ENCODE measurements at places on chromosomes 4 and X.

DNA sequence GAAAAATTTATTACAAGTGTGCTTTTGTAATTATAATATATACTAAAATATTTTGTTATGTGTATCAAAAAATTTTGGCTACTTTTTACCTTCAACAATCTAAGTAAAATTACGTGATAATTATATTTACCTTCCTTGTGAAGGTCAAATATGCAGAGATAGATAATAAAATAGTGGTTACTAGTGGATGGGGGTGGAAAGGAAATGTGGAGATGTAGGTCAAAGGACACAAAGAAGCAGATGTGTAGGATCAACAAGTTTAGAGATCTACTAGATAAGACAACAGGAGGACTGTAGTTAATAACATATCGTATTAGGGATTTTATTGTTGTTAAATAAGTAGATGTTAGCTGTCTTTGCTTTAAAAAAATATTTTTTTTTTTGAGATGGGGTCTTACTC lies 21.3 kb downstream of the HERC5 start:
- no peak for ATAC-seq

DNA sequence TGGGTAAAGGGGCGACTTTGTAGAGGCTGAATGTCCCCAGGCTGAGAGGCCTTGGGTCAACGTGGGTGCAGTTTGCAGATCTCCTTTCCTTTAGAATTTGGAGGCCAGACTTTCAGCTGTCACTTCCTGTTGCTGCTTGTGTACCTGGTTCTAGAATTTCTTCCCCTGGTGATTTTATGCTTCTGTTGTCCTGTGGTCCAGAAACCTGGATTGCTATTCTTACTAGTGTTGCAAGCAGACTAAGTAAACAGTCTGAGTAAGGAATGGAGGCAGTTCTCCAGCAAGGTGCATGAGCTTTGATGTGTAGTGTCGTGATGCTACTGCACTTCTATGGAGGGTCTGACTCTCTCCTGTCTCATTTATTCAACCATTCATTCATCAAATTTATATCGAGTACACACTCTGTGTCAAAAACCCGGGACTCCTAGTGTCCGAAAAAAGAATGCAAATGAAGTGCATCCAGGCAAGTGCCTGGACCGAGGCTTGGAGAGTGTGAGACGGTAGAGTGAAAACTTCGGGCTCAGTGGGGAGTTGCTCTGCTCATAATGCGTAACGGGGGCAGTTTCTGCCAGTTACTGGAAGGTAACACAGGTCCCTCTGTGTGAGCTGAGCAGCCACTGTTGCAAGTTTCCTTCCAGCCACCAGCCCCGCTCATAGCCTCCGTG lies 83.3 kb downstream of the SORCS2 start:
- ATAC-seq: no peak

DNA sequence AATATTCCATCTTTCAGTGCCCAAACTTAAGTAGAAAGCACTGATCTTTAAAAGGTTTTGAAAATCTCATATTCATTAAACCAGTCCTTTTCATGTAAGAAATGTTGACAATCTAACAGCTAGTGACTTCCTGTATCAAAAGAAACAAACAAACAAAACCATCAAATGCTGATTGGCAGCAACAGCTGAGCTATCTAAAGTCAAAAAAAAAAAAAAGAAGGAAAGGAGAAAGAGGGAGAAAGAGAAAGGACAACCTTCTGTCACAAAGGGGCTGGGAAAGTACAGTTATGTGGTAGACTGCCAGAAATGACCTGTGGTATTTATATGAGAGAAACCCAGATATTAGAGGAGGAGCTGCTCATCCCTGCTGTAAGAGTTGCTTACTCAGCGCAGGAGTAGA lies 614.6 kb upstream of the SMIM31 start:
- no peak for ATAC-seq

DNA sequence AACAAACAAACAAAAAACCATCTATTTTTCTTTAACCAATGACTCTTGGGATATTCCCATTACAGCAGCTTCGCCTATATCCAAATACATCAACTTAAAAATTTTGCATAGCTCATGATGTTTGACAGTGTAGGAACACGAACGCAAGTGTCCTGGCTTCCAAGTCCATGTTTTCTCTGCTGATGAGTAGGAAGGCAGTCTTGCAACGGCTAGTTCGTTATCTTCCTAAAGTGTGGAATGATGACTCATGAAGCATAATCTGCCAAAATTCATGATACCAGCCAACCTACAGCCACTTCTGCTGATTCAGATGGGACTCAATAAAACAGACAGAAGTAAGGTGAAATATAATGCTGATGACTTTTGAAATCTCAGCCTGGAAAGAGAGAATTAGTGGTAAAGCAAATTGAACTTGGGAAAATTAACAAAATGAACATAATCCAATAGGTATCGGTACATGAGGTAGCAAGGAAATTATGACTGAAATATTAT lies 6.4 kb upstream of the SEPTIN11 start:
- no peak for ATAC-seq

GRCh38 chrX:150893936-150894335 lies 4.5 kb downstream of the CD99L2 start:
- ATAC-seq: no peak

DNA sequence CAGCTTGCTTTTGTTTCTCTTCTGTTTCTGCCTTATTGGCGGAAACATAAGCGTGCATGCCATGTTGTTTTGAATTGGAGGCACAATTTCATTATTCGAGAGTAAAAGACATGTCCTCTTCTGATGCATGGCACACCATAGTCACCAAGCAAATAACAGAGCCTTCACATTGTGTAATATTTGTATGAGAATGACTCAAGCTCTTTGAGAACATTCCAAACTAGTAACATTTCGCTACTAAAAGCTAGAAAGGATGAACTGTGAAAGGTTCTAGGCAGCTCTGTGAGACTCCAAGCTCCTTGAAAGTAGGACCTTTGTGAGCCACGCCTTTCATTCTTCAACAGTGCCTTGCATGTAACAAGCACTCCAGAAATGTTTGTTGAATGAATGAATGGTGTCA lies 9.2 kb upstream of the ANXA3 start:
- peak; percentile 76 for ATAC-seq

DNA sequence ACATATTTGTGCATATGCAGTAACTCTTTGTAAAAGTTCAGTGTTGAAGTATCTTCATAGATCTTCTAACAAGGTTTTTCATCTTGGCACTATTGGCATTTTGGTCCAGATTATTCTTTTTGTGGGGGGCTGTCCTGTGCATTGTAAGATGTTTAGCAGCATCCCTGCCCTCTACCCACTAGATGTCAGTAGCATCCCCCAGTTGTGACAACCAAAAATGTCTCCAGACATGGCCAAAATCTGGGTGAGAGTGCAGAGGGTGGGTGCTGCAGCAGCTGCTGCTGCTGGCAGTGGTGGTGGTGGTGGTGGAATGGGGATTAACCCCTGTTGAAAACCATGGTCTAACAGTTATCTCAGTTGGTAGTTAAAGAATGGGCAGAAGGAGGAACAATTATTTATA lies 370.0 kb downstream of the GPAT3 start:
- ATAC-seq: no peak

DNA sequence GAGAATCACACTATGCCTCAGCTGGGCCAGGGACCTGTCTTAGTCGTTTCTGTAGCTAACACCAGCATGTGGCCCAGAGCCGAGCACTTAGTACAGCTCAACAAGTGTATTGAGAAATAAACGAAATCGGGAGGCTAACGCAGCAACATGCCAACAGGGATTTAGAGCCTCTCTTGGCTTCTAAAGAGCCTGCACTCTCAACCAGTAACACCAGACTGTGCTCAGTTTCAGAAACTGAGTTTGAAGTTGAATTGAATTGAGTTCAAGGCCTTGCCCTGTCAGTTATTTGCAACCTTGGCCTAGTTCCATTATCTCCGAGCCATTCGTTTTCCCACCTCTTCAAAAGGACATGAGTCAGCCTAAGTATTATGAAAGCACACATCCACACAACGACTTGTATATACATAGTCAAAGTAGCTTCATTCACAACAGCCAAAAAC lies 71.3 kb upstream of the LDB2 start:
- peak; percentile 93 for ATAC-seq

- ATAC-seq: no peak
Observed at GRCh38 chr4:55973650-55974049, 24.9 kb downstream of the CEP135 start.

- ATAC-seq: no peak
Observed at GRCh38 chrX:135432881-135433521, 11.3 kb downstream of the SMIM10L2A start.

DNA sequence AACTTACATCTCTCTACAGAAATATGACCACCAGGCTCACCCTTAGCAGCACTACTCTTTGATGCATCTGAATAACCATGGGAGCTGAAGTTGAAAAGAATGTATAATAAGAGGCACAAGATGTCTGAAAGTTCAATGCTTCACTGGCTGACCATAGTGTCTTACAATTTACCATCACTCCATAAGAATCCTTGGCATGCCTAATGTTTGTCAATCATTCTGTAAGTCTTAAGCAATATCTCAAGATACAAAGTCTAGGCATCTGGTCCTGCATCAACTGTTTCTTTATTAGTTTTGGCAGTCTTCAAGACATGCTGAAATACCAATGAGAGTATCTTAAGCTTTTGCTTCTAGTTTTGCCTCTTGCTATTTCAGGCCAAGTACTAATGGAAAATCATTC lies 755.5 kb downstream of the STIM2 start:
- no peak for ATAC-seq

DNA sequence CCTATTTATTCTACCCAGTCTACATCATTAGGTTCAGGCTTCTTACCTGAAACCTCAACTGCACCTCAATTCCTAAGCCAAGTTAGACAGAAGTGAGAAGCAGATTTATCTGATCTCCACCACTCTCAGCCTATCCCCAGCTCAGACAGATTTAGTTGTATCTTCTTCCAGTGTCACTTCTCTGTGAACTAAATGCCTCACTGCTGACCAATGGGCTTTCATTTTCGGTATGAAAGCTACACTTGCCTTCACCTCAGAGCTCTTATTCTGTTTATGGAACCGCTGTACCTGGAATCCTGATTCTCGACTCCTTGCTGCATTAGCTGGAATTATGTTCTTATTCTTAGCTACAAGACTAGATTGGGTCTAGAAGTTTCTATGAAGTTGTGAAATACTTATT lies 833.2 kb downstream of the CCSER1 start:
- no peak for ATAC-seq

GRCh38 chrX:76454456-76454927 lies 27.0 kb downstream of the MAGEE1 start:
- ATAC-seq: peak; percentile 55

DNA sequence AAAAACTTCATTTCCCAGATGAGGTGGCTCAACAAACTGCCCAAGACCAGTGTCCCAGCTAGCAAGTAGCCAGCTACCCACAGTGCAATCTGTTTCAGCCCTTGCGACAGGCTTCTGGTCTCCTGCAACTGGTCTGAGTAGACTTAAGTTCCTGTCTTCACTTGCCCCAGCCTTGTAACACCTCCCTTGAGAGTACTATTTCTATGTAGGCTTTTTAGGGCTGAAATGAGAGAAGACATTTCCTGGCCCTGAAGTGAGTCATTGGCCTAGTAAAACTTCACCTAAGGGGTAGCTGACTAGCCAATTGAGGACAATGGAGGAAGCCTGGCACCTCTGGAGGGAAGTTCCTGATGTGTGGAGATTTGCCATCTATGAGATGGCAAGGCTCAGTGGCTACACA lies 80.1 kb upstream of the STIM2 start:
- peak; percentile 81 for ATAC-seq

GRCh38 chrX:153981771-153982533 lies 9.4 kb downstream of the TMEM187 start:
- ATAC-seq: no peak

GRCh38 chr4:13306356-13306755 lies 177.8 kb downstream of the RAB28 start:
- ATAC-seq: no peak

GRCh38 chr4:102527695-102528283 lies 26.6 kb downstream of the NFKB1 start:
- ATAC-seq: no peak

DNA sequence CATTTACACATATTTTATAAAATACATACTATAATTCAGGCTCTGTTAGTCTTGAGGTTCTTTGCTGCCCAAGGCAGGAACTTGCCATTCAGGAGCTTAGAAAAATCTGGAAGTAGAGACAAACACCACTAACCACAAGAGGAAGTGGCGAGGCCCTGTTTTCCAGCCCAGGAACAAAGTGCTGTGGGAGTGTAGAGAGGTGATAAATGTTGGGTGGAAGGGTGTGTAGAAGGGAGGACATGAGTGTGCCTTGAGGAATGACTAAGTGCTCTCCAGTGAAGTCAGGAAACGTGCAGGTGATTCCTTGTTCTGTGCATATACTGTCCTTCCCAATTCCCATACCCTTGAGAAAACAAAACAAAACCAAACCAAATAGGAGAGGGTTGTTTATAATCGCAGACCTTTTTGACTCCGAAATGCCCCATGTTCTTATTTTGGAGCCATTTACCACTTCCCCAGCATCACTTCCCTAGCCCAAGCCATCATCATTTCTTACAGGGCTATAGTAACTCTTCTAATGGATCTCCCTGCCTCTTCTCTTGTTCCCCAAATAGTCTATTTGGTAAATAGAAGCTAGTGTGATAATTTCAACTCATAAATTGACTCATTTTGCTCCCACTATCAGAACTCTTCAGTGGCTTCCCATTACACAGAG lies 83.2 kb downstream of the GPAT3 start:
- ATAC-seq: peak; percentile 85

DNA sequence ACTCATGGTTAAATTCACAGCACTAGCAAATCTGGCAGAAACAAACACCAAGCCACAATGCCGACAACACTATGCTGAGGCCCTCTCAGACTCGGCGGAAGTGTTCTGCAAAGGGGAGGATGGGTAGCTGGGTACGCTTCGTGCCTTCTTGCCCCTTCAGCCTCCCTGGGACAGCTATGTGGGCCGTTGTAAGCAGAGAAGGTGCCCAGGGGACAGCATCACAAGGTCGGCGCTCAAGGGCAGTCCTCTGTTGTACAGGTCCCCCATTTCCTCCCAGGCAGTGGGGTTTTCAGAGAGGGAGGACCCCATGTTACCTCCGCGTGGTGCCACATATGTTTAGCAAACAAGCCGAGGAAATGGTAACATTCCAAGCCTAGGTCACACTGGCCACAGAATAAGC lies 173.6 kb downstream of the AFAP1 start:
- ATAC-seq: no peak

DNA sequence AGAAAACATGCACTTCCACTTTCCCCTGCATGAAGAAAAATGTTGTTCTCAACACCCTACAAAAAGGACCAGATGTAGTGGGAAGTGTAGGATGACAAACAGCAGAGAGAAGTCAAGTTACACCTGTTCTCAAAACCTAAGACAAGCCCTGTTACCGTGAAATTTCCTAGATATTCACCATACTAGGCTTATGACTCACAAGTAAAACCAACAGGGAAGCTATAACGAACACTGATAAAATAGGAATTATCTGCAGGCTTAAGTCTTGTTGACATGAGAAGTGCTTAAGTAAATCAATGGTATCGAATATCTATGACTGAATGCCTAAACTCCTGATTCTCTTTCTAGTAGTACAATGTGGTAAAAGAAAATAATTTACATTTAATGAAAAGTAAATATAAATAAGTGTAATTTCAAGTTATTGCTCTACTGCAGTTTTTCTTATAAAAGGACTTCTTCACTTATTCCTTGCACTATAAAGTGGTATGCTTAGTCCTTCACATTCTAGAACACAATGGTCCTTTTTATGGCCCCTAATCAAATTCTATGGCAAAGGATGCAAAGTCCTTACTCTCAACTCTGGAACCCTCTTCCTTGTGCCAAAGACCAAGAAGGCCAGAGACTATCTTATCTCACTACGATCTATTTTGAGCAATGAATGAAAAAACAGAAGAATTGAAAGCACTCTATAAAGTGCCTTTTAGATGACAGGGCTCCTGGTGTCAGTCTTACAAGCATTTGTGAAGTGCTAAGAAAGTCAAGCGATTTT lies 19.6 kb downstream of the AP1S2 start:
- peak; percentile 55 for ATAC-seq

Measured in esophagus mucosa (tissue), 1 donor.